ENCODE measurements at places on chromosomes 2 and 18.

DNA sequence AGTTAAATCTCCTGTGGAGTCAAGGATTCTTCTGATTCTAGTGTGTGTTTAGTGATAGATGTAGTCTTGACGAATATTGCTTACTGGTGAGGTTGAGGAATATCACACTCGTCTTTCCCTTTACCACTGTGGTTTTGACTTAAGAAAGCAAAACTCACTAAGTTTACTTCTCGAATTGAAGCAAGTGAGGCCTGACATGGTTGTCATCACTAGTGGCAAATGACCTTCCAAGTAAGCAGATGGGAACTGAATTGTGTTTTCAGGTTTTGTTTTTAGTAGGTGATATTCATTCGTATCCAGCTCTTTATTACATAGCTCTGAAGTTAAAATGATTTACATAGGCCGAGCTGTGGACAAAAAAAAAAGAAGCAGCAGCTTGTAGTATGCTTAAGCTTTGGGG, 20.6 kb upstream of the DSG4 start:
- DNase-seq: no peak

GRCh38 chr2:6475155-6475940, 390.4 kb downstream of the CMPK2 start:
- no peak for DNase-seq

DNA sequence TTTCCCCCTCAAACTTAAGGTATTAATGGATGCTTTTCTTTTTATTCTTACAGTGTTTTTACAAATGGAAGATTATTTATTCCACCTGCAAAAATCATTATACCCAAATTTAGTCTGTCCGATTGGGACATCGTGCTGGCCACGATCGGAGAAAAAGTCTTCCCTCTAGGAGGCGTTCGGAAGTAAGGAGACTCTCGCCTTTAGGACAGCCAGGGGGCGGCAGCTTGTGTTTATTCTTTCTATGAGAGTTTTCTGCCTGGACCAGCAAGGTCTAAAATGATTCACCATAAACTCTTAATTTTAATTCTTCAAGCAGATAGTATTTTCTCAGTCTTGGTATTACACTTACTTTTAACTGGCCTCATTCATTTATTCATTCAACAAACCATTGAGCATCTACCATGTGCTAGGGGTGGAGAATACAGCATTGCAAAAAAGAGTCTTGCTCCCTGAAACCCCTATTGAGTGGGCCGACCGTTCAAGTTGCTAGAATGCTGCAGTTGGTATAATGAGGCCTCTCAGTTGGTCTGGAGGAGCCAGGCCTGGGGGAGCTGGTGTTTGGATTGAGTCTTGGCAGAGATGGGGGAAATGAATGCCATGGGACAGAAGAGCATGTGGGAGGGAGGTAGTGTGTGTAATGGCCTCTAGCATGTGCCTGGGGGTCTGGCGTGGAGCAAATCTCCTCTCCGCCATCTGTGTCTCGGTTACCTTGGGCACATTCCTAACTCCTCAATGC, 38.7 kb downstream of the DCDC2C start:
- no peak for DNase-seq

DNA sequence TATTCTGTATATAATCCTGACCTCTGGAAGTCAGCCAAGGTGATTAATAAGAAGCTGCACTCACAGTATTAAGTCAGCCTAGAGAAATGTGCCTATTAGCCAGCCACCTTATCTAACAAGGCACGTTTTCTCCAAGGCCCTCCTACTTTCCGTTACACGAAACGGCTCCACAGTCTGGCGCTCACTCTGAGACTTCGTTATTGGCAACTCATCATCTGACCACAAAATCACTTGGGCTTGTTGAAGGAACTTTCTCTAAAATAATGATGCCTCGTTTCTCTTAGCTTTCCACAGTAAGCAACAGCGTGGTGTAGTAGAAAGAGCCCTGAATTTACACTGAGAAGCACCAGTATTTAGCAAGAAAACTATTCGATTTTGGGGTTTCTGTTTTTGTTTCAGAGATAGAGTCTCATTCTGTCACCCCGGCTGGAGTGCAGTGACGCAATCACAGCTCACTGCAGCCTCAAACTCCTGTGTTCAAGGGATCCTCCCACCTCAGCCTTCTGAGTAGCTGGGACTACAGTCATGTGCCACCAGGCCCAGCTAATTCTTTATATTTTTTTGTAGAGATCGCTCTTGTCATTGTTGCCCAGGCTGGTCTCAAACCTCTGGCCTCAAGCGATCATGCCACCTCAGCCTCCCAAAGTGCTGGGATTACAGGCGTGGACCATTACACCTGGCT, 53.6 kb upstream of the SLC14A1 start:
- peak; percentile 55 for DNase-seq

DNA sequence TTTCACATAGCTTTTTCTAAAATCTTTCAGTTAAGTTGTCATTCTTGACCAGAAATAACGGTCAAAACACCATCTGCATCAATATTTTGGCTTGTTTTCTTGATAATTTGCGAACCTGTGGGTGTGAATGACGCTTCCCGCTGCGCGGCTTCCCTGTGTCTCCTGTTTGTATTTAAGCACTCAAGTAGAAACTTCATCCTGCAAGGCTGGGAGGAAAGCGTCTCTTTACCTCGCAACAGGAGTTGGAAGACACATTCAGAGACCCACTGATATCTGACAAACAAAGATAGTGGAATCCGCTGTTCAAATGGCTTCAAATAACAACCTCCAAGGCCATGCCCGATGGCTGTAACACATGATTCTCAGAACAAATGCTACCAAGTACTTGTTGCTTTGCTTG, 704.9 kb downstream of the DCDC2C start:
- DNase-seq: no peak

GRCh38 chr2:157439824-157440186, 4.1 kb downstream of the CYTIP start:
- peak; percentile 72 for DNase-seq

GRCh38 chr18:45733535-45733934, 9.6 kb downstream of the SLC14A1 start:
- DNase-seq: no peak

DNA sequence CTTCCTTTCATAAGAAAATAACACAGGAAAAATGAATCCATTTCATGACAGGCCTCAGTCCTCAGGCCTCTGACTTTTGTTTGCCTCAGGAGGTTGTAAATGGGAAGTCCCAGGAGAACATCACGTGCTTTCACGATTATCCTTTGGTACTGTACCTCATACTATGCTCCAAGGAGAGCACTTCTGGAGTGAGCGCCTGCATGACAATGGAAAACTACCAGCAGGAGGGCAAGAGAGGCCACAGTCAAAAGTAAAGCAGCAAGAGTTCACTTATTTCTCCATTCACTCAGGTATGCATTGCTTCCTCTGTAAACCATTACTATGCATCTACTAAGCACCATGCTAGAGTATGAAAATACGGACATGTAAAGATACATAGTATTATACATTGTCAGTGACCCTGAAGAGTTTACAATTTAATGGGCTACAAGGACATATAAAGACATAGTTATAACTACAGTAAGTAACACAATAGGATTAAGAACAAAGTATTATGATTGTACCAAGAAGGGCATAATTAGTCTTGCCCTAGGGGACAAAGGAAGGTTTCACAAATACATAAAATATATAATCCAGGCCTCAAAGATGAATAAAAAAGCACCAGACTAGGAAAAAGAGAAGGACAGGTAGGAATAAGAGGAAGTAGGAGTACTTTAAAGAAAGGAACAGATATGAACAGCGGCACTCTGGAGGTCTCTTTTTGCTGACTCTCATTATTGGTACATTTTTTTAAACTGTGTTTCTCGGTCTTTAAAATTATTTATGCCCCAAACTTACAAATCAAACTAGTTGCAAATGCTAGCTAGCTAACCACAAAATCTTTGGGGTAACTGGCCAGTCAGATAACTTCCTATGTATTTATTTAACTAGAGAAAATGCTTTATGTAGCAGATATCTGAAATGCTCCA, 806.7 kb downstream of the NRXN1 start:
- DNase-seq: no peak

DNA sequence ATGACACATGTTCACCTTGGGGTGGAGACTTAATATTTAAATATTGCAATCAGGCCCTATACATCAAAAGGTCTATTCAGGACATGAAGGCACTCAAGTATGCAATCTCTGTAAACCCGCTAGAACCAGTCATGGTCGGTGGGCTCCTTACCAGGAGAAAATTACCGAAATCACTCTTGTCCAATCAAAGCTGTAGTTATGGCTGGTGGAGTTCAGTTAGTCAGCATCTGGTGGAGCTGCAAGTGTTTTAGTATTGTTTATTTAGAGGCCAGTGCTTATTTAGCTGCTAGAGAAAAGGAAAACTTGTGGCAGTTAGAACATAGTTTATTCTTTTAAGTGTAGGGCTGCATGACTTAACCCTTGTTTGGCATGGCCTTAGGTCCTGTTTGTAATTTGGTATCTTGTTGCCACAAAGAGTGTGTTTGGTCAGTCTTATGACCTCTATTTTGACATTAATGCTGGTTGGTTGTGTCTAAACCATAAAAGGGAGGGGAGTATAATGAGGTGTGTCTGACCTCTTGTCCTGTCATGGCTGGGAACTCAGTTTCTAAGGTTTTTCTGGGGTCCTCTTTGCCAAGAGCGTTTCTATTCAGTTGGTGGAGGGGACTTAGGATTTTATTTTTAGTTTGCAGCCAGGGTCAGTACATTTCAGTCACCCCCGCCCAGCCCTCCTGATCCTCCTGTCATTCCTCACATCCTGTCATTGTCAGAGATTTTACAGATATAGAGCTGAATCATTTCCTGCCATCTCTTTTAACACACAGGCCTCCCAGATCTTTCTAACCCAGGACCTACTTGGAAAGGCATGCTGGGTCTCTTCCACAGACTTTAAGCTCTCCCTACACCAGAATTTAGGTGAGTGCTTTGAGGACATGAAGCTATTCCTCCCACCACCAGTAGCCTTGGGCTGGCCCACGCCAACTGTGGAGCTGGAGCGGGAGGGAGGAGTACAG, 108.1 kb downstream of the XRCC5 start:
- DNase-seq: no peak

DNA sequence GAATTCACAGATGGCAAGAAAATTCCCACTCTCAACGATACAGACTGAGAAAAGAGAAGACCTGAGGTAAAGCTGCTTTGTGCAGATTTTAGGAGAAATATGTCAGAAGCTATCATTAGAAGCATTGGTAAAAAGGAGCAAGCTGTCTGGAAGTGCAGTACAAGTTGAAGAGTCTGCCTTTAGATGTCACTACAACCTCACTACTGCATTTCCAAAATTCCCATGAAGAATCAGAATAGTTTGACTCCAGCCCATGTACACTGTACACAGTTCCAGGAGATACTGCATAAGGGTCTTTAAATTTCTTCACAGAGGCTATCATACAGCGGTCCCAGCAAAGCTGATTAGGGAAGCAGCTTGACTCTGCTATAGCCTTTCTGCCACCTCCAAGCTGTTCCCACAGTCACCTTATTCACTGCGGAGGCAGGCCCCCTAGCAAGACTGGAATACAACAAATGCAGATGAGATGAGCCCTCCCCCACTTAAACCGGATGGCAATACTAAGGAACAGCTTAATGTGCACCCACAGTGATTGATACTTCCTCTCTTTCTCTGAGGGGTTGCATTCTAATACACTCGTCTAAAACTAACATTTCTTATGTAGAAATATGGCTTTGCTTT, 527.4 kb downstream of the TMEM182 start:
- no peak for DNase-seq

DNA sequence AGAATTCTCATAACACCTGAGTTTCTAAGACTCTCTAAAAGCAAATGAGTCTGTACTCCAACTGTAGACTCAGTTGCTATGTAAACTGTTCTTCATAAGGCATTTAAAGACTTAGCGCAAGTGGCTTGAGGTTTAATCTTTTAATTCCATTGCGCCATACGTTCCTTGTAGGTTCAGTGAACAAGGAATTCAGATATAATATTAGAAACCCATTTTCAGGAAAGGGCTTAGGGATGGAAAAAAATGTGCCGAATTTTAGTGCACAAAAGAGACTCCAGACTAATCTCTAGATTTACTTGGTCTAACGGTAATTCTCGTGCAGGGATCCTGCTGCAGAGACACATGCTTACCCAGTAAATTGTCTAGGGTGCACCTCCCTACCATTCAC, 268.9 kb upstream of the TANK start:
- DNase-seq: no peak

GRCh38 chr2:100285011-100285410, 37.3 kb downstream of the LONRF2 start:
- DNase-seq: no peak

DNA sequence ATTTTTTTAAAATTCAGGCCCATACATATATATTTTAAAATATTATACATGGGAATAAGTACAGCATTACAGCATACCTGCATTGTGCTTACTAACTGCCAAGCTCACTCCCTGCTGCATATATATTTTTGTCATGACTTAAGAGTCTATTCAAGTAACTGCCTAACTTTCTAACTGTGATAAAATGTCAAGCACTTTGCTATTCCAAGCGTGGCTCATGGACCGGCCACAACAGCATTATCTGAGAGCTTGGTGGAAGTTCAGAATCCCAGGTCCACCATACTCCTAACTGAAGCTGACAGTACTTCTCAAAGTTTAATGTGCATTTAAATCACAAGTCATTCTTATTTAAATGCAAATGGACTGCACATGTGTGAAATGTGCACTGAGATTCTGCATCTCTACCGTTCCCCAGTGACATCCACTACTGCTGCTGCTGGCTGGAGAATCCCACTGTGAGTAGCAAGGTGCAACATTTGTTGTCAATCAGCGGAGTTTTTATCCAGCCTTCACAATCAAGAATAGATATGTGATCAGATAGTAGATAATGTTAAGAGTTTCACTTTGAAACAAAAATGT, 79.1 kb downstream of the DYM start:
- no peak for DNase-seq

- no peak for DNase-seq
Observed at GRCh38 chr2:97784953-97785352, 71.6 kb downstream of the ZAP70 start.

DNA sequence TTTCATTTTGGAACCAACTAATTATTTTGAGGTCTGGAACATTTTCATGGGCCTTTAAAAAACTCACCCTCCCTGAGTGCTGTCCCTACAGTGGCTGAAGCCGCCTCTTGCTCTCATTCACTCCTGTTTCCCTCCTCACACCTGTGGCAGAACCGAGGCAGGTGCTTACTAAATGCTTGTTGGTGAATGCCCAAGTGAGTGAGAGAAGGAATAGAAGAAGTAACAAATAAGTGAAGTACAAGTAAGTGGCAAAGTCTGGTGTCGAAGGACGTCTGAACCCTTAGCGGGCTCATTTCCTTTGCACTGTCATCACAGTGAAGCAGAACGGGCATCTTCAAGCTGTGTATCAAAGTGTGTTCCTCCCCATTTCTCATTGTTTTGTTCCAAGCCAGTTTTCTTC, 135.2 kb downstream of the RHBDD1 start:
- DNase-seq: no peak

- no peak for DNase-seq
Observed at GRCh38 chr2:100900156-100900795, 80.3 kb downstream of the NPAS2 start.

- DNase-seq: peak; percentile 63
Observed at GRCh38 chr2:96913398-96914202, 43.7 kb upstream of the SEMA4C start.

- no peak for DNase-seq
Observed at GRCh38 chr2:135256531-135257260, 204.6 kb downstream of the RAB3GAP1 start.

GRCh38 chr2:8365331-8365910, 316.4 kb upstream of the ID2 start:
- no peak for DNase-seq

All from CD4-positive, alpha-beta T cell treated with Interleukin-4 for 4 hours (primary cell).